ENCODE measurements at places on chromosomes 13 and 19.

DNA sequence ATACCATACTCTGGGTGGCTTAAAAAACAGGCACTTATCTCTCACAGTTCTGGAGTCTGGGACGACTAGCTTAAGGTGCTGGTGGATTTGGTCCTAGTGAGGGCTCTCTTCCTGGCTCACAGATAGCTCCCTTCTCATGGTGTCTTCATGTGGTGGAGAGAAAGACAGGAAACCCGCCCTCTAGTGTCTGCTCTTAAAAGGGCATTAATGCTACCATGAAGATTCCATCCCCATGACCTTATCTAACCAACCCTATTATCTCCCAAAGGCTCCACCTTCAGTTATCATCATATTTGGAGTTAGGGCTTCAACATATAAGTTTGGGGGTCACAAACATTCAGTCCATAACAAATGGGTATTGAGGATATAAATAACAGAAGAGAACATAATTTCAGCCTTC lies 139.4 kb downstream of the HS6ST3 start:
- DNase-seq, result no peak

DNA sequence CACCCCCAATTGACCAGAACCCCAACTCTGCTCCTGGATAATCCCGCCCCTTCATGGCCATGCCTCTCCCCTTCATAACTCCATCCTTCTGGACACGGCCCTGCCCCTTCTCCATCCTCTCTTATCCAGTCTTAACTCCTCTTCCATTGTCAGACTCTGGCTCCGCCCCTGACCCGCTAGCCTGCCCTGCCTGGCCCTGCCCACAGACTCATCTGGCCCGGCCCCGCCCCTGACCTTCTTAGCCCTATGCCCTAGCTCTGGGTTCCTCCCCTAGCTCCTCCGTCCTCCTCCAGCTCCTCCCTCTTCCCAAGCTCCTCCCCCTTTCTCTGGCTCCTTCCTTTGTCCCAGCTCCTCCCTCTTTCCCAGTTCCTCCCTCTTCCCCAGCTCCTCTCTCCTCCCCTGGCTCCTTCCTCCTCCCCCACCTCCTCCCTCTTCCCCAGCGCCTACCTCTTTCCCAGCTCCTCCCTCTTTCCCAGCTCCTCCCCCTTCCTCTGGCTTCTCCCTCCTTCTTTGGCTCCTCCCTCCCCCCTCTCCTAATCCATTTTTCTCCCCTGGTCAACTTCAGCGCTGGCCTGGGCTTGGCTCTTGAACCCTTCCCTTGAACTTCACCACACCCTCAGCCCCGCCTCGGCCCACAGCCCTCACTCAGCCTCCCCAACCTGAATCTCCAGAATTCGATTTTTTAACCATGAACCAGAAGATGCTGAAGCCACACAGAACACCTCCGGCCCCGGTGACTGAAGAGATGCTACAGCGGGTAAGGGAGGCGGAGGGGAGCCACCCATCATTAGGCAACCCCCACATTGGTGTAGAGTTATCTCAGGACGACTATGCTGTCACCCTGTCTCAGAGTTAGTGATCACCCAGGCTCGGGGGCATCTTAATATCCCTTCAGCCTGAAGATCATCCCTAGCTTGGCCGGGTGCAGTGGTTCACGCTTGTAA lies 9.2 kb upstream of the ZNF358 start:
- no peak for DNase-seq

GRCh38 chr19:43774103-43774939 lies 6.5 kb downstream of the KCNN4 start:
- no peak for DNase-seq

DNA sequence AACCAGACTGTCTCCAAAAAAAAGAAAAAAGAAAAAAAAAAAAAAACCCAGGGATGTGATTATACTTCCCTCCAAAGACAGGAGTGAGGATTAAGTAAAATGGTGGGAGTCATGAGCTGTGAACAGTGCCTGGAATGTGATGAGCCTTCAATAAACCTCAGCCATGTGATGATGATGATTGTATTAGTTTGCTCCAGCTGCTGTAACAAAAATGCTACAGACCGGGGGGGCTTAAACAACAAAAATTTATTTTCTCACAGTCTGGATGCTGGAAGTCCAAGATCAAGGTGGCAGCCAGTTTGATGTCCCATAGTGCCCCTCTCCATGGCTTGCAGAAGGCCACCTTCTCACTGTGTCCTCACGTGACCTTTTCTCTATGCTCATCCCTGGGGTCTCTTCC lies 8.9 kb upstream of the PVR start:
- DNase-seq, result no peak

DNA sequence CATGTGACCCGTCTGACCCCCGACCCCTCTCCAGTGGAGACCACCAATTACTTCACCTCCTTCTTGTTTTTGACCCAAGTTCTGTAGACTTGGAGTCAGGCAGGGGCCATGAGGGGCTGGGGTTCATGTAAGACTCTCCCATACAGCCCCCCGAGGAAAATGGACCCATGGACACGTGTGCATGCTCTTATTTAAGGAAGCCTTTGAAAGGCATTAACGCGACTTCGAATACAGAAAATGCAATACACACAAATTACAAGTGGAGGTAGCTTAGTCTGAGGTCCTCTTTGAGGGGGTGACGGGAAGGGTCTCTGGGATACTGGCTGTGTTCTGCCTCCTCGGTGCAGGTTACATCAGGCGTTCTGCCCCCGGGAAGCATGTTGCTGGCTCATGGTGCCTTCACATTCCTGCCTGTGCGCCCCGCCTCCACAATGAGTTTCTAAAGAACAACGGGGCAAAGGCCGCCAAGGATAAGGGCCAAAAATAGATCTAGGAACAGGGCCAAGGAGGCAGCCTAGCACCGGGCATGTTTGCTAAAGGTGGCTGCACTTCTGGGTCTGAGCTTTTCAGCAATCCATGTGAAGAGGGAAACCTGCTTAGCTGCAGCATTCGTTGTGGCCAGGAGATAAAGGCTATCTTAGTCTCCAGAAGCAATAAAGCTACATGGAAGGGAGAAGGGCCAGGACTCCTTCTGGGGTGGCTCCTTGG lies 54.5 kb downstream of the RAB20 start:
- no peak for DNase-seq

DNA sequence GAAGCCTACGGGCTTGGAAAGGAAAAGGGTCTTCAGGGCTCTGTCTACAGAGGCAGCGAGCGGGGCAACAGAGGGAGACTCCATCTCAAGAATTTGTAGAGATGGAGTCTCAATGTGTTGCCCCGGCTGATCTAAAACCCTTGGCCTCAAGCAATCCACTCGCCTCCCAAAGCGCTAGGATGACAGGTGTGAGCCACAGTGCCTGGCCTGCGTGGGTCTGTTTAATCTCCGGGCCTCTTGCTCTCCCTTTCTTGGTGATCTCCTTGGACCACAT lies 8.1 kb downstream of the RPS9 start:
- DNase-seq, result no peak

DNA sequence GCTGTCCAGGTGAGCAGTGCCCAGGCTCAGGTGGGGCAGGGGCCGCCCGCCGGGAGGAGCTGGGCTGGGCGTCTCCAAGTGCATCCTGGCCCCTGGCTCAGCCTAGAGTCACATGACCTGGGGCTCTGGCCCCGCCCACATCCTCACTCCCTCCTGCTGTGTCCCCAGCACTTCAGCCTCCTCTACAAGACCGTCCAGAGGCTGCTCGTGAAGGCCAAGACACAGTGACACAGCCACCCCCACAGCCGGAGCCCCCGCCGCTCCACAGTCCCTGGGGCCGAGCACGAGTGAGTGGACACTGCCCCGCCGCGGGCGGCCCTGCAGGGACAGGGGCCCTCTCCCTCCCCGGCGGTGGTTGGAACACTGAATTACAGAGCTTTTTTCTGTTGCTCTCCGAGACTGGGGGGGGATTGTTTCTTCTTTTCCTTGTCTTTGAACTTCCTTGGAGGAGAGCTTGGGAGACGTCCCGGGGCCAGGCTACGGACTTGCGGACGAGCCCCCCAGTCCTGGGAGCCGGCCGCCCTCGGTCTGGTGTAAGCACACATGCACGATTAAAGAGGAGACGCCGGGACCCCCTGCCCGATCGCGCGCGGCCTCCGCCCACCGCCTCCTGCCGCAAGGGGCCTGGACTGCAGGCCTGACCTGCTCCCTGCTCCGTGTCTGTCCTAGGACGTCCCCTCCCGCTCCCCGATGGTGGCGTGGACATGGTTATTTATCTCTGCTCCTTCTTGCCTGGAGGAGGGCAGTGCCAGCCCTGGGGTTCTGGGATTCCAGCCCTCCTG lies 16.8 kb upstream of the CELF5 start:
- DNase-seq, result no peak

GRCh38 chr19:31693131-31693932 lies 344.1 kb upstream of the TSHZ3 start:
- DNase-seq, result no peak

GRCh38 chr19:5148794-5149190 lies 179.9 kb downstream of the KDM4B start:
- no peak for DNase-seq

DNA sequence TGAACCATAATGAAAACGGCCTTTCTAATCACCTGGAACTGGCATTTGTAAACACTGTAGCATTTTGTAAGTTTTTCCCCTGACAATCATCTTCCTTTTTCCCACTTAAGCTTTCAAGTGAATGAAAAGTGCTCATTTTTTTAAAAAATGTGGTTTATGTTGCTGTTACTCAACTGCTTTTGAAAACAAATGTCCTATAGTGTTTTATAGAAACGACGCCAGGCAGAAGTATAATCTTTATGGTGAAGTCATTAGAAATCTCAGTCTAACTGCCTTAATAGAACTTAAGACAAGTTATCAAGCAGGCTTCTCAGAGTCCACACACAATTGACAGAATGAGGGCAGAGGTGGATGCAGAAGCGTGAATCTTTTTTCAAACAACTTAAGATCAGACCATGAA lies 442.3 kb downstream of the KLF12 start:
- no peak for DNase-seq

Data from cerebellar nuclear complex (tissue), 1 donor.